ENCODE measurements at places on chromosomes 2 and 18.

GRCh38 chr2:45699032-45699658 is 47.7 kb downstream of the PRKCE start:
- no peak for DNase-seq

- no peak for DNase-seq
Observed at GRCh38 chr2:21837168-21837960, 713.6 kb downstream of the TDRD15 start.

DNA sequence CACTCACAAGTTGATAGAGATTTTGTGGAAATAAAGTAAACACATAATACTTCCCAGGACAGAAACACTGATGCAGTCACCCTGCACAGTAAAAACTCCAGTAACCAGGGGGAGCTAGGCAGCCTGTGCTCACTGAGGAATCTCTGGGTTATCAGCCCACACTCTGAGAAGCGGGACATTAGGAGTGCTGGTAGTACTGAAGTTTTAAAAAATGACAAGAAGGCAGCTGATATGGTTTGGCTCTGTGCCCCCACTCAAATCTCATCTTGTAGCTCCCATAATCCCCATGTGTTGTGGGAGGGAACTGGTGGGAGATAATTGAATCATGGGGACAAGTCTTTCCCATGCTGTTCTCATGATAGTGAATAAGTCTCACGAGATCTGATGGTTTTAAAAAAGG is 31.4 kb downstream of the KCTD1 start:
- no peak for DNase-seq

- no peak for DNase-seq
Observed at GRCh38 chr2:219575566-219576504, 3.7 kb downstream of the INHA start.

- no peak for DNase-seq
Observed at GRCh38 chr2:20141056-20141762, 83.7 kb downstream of the SDC1 start.

- DNase-seq = peak; percentile 91
Observed at GRCh38 chr2:85602476-85603234, at the start of gene TMEM150A. TSS of gene TMEM150A (minus strand) at chr2:85602698. CDS start at chr2:85601948, 750 bp downstream.

DNA sequence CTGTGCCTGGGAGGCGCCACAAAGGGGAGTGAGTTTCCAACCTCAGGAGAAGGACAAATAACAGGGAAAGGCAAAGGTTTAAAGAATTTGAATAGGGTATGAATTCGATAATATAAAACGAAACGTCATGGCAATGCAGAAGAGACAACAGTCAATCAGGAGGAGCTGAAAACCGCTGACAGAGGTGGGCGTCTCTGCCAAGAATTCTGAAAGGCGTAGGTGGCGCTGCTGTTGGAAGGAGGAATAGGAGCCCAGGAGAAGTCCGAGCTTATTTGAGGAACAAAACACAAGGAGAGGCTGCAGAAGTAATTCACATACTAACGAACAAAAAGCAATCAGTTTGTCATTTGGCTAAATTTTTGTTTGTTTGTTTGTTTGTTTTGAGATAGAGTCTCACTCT is 485.8 kb upstream of the POU3F3 start:
- DNase-seq = no peak

- DNase-seq = no peak
Observed at GRCh38 chr2:123695426-123695825, 329.7 kb upstream of the CNTNAP5 start.

DNA sequence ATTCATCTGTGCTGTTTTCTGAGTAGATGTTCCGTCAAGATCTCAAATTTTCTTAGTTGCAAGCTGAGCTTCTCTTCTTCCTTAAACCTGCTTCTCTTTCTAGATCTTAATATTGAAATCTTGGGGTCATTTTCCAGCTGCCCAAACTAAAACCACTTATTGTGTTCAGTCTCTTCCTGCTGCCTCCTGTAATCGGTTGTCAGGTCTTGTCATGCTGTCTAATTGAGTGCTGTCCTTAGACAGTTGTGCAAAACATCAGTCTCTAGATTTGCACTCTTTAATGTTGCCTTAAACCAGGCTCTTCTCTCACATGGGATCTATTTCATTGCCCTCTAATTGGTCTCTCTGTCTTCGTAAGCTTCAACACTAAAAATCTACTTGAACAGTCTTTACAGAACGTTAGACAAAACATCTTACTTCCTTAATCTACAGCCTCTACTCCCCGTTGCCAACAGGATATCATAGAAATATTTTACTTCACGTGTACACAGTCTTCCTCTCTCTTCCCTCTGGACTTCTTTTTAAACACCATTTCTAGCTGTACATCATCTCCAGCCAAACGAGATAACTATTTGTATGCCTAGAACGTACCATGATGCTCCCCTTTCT is 34.9 kb downstream of the GPD2 start:
- no peak for DNase-seq

GRCh38 chr2:199875400-199875799 is 24.4 kb upstream of the FTCDNL1 start:
- DNase-seq = no peak

GRCh38 chr2:149617476-149617875 is 29.9 kb upstream of the MMADHC start:
- no peak for DNase-seq

DNA sequence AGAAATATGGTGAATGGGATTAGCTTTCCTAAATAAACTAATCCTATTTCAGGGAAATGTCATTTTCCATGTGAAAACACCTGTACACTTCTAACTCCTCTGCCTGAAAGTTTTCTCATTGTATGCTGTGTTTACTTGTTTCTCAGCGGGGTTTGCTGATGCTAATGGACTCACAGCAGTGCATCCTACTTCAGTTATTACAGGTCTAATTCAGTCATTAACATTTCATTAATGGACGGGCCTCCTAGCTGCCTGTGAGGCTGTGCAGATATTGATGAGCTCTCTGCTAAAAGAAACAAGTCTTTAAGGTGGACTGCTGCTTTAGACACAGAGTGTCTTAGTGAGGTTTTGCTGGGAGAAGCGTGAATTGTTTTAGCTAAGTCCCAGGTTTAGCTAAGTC is 1342.0 kb upstream of the ZEB2 start:
- no peak for DNase-seq

DNA sequence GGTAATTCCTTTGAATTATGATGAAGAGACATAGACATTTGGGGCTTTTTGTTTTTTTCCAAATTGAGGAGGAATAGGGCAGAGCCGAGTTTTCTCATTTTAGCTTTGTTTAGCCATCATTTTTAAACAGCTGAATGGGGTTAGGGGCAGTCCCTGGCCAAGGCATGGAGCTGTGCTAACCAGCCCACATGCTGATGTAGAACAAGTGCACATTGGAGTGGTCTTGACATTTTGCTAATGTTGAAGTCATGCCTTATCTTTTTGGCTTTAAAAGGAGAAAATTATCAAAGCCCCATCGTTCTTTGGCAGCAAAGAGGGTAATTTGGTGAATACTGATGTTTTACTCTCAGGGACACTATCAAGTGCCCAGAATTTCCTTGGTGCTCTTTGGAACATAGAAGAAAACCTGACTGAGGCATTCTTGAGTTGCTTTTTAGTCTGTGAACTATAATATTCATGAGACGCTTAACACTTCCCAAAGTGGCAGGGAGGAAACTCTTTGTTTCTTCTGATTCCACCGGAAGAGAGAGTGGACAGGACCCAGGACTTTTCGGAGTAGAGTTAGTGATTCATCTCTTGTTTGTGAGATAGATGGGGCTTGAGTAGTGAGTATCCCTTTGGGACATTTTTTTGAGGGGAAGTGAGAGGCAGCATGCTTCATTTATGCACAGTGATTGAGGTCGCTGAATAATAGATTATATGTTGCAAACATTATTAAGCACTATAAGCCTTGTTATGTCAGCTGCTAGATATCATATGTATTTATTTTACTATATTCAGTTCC is 45.0 kb downstream of the MTA3 start:
- no peak for DNase-seq

DNA sequence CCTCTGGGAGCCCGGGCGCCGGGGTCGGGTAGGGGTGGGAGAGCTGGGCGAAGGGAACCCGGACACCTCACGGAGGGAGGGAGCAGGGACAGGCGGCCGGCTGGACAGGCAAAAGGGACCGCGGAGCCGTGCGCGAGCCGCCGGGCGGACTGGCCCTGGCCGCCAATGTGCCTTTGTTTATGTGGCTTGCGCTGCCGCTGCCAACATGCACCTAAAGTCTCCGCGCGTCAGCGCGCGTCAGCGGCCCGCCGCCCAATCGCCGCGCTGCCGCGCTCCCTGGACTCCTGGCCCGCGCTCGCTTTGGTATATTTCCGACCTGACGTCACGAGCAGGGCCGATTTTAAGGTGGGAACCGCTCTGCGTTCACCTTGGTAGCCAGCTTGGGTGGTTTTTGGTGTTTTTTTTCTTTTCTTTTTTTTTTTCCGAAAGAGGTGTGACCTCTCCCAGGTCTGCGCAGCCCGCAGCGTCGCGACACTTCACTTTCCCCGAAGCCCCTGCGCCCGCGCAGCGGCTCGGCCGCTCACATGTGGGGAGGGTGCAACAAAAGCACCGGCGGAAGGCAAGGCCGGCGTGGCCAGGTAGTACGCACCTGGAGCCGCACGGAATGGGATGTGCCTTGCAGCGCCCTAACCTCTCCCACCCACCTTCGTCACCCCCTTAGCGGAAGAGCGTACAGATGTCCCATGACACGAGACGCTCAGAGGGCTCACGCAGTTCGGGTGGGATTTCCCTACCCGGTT is at the start of gene NR4A2:
TSS of gene NR4A2 (minus strand) at position 188 of the 740 bp plus-strand sequence. CDS start 2,535 bp downstream, outside the sequence.
- peak; percentile 88 for DNase-seq

DNA sequence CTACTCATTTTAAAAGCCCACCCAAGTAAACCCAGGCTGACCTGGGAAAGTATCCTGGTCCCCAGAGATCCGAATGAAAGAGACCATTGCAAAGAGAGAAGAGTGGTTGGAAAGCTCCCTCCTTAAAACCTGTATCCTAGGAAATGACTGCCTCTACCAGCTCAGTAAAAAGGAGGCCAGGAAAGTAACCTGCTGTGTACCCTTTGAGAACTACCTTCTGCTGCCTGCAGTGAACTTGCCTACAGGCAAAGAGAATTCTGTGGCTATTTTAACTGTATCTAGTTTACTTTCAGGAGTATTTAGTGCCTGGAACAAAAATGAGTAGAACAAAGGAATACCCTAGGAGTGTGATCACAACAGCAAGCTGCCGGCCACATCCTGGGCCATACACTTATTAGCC is 641.7 kb upstream of the NRXN1 start:
- no peak for DNase-seq

- DNase-seq = no peak
Observed at GRCh38 chr2:112614201-112614840, 29.9 kb downstream of the CHCHD5 start.

- no peak for DNase-seq
Observed at GRCh38 chr2:161745866-161746614, 121.8 kb downstream of the SLC4A10 start.

GRCh38 chr2:160351956-160352355 is 141.7 kb downstream of the RBMS1 start:
- DNase-seq = no peak

DNA sequence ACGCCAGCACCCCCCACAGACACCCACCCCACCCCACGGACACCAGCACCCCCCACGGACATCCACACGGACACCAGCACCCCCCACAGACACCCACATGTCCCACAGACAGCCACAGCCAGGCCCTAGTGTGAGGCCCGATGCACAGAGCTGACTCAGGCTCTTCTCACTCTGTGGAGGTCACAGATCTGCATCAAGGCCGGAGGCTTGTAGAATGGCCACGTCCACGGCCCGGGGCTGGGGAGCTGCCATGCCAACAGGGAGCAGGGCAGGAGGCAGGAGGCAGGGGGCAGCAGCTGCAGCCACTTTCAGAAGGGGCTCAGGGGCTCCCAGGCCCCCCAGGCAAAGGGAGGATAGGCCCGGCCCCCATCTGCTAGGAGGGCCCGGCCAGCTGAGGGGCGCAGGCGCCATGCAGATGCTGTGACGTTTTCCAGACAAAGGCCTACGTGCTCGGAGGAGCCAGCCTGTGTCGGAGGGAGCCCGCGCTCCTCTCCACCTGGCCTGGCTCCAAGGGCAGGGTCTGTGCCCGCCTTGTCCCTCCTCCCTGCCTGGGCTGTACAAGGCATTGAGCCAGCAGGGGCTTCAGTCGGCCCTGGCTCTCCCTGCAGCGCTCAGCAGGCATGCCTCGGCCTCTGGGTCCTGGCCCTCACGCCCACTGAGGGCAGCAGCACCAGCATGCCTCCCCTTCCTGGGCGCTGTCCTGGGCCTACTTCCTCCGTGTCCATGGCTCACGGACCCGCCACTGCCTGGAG is 249.0 kb downstream of the TWIST2 start:
- DNase-seq = no peak

GRCh38 chr2:227147023-227147422 is 17.0 kb downstream of the COL4A4 start:
- no peak for DNase-seq

DNA sequence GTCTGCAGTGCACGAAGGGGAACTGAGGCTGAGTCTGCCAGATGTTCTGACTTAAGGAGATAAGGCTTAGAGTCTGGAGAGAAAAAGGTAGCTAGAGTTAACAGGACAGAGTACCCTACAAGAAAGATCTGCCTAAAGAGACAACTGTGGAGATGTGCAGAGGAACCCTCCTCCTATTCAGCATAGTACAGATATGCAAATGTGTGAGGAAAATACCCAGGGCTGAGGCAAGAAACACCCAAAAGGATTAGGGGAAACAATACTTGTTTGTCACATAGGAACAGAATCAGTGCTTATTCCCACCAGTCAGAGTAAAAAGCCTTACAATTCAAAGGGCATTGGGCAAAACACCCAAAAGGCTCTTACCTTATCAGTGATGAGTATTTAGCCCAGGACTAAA is 67.8 kb downstream of the SS18 start:
- no peak for DNase-seq

DNA sequence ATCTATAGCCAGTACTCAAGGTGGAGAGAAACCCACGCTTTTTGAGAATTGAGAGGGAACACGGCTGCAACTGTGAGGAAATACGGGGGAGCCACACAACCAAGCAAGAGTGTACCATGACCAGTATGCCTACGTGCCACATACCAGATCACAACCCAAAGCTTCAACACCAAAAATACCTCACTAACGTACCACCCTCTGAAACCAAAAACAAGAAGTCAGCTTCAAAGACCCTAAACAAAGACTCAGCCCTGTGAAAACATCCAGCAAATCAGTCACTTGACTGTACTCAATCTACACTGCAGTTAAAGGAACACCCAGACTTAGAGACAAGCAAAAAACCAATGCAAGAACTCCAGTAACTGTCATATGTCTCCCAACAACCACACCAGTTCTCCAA is 17.0 kb downstream of the RNU4ATAC start:
- no peak for DNase-seq

DNA sequence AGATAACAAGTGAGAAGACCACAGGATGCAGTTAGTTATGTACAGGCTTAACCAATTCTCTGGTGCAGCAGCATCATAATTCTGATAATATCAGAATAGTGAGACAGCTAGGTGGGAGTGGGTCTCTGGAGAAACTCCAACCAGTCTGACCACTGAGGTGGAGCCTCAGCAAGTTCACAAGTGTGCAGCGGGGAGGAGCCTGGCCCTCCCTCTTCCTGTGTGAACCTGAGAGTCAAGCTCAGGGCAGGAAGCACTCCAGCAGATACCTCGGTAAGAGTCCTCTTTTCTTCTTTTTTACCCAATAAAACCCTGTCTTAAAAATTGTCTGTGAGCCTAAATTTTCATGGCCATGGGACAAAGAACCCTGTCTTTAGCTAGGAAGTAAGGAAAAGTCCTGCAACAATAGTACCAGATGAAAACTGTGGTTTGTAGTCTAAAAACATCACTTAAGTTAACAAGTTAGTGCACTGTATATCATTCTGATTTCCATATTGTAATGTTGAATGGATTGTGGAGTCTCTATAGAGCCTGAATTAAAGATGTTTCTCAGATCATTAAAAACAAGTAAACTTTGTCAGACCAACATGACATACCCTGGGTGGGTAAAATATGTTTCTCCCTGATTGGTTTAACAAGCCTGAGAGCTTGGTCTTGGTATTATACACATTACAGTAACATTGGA is 370.8 kb downstream of the TMEM182 start:
- DNase-seq = no peak

GRCh38 chr18:48105317-48105716 is 174.9 kb upstream of the SMAD2 start:
- DNase-seq = no peak

Measured in stimulated activated CD4-positive, alpha-beta T cell treated with anti-CD3 and anti-CD28 coated beads, Interleukin-2, amount 100 ng/mL, for 24 hours (primary cell).